Right cardiac atrium (tissue), 5 donors: ENCODE measurements at places on chromosomes 5 and 9. TPM values are rescaled to one million over a fixed set of nuclear protein-coding genes. Genes with fewer than 3 reads are reported as not detected.

DNA sequence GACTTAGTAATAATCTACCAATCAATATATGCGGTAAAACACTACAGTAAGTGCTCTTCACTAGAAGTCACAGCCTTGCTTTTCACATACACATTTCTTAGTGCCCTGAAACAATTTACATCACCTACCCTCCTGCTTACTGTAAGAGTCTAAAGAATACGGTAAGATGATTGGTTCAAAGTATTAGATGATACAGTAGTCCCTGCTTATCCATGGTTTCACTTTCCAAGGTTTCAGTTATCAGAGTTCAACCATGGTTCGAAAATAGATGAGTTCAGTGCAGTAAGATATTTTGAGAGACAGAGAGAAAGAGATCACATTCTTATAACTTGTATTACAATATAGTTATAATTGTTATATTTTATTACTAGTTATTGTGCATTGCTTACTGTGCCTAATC is 83.0 kb downstream of the CPLANE1 start:
- no peak for DNase-seq

DNA sequence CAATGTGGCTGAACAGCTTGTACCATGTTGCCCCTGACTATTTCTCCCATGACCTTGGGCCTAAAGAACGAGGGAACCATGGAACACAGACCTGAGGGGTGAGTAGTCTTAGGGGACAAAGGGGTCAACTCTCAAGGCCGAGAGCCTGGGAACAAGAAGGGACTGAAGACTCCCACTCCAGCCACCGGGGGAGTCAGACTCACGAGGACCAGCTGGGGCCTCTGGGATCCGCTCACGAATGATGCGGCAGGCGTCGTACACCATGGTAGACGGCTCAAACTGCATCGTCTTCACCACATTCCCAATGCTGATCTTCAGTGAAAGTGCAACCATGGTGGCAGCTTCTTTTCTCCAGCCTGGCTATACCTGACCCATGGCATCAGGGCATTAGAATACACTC is 6.6 kb downstream of the TLN1 start:
- DNase-seq = no peak

The TMOD1 gene
- 177 TPM for total RNA-seq

- no peak for DNase-seq
Measured at GRCh38 chr9:104915049-104915448, 12.9 kb downstream of the ABCA1 start.

DNA sequence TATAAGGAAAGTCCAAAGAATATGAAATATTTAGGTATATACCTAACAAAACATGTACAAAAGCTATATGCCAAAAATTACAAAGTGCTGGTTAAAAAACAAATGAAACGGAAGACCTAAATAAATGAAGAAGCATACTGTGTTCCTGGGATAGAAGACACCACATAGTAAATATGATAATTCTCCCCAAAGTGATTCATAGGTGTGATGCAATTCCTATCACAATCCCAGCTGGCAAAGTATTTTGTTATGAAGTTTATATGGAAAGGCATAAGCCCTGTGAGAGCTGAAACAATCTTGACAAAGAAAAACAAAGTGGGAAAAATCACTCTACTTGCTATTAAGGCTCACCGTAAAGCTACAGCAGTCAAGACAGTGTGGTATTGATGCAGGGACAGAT is 2.6 kb upstream of the SMIM23 start:
- DNase-seq = no peak

The ANXA2R gene
- total RNA-seq = 0.95 TPM

The NKD2 gene
- total RNA-seq = 8.6 TPM

The EDIL3 gene
- total RNA-seq = 3.2 TPM

DNA sequence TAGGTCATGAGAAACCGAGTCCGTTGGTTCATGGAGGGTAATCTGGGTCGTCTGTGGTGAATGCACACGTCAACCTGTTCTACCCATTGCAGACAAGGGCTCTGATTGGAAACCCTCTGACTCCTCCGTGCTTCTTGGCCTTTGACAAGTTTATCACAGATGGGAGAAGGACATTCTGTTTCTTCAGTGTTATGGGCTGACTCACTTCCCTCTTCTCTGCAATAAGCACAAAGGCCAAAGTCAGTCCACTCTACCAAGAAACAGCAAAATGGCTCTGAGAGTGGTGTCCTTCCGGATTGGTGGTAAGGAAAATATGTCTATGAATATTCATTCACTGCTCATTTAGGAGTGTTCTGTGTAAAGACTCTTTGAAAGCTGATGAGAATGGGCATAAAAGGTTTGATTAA is 89.3 kb downstream of the FEM1C start:
- no peak for DNase-seq

The FREM1 gene
- 6.7 TPM for total RNA-seq

GRCh38 chr9:20611691-20612287 is 10.5 kb downstream of the MLLT3 start:
- no peak for DNase-seq

The WDR5 gene
- total RNA-seq = 15.4 TPM

GRCh38 chr9:98667005-98667640 is 41.6 kb downstream of the GABBR2 start:
- no peak for DNase-seq

The ELP1 gene
- total RNA-seq = 22.1 TPM

The DAPK1 gene
- 18.5 TPM for total RNA-seq

DNA sequence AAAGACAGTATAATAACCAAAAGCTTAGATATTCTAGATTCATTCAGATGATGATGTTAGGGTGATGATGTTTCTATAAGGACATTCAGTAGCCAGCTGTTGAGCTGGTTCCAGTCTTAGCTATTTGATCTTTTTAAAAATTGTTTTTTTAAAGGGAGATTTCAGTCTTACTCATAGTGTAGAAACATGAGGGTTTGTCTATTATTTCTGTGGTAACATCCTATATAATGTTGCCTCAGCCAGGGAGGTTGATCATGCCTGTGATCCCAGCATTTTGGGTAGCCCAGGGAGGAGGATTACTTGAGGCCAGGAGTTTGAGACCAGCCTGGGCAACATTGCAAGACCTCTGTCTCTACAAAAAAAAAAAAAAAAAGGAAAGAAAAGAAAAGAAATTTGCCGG is 167.8 kb downstream of the DOCK2 start:
- no peak for DNase-seq

The KIF4B gene
- total RNA-seq = not detected

- DNase-seq = no peak
Measured at GRCh38 chr5:77301447-77301883, 91.0 kb downstream of the PDE8B start.

DNA sequence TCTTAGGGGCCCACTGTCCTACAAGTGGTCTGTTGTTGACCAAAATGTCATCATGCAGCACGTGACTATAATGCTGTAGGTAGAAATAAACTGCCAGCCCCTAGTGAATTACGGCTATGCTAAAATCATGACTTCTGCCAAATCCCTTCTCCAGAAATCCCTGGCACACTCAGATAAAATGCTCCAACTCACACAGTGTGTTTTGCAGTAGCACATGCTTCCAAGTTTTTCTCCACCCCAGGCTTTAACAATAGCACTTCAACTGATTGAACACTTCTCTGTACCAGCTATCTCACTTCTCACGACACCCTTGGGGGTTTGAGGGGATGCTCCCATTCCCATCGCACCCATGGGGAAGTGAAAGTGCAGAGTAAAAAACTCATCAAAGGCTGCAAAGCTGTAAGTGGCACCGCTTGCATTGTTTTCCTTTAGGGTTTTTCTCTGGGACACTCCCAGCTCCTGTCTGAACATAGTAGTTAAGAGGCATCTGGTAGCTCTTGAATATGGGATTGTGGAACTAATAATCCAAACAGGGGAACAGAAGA is 151.0 kb upstream of the SLC24A2 start:
- no peak for DNase-seq

- DNase-seq = peak; percentile 53
Measured at GRCh38 chr5:74576941-74577456, 63.5 kb downstream of the ENC1 start.

The LCN9 gene
- not detected for total RNA-seq

DNA sequence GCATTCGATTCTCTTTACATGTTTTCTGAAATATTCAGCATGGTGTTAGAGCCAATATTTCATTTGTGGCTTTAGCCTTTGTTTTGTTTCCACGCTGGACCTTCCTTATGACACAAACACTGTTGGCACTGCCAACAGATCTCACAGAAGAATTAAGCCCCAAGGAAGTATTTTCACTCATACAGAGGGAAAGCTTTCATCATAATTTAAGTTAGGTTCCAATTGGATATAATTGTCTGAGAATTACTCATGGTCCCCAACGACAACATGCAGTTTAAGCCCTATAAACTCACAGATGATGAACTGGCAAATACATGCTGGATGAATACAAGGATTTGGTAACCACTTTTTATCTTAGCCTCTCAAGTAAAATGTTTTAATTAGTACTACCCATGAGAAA is 259.5 kb downstream of the EBF1 start:
- DNase-seq = no peak

DNA sequence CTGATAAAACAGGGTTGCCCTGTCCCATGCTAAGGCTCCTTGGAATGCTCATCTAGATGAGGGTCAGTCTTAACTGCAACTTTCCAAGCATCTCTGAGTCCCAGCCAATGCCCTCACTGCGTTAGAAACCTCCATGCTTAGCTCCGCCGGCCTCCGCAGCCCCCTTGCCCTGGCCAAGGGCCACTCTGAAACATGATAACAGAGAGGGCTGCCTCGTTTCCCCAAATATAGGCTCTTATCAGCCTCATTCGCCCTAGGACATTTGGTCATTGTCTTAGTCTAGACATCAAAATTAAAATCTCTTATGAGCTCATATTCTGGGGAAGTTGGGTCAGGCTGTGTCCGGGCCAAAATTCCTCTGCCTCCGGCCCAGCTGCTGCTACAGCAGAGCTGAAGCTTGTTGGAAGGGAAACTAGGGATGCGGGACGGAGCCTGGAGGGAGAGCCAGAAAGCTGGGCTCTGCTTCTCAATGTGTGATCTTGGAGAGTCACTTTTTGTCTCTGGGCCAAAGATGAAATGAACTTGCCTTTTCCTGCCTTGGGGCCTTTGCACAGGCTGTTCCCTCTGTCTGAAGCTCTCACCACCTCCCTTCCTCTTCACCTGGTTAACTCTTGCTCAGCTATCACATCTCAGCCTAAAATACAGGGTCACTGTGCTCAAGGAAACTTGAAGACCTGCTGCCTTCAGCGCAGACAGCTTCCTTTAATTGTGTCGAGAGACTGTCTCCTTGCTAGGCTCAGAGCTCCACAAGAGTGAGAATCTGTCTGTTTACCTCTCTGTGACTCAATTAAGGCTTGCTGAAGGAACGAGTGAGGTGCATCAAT is 191.3 kb downstream of the RGS3 start:
- DNase-seq = peak; percentile 90

The ZNF474 gene
- not detected for total RNA-seq

DNA sequence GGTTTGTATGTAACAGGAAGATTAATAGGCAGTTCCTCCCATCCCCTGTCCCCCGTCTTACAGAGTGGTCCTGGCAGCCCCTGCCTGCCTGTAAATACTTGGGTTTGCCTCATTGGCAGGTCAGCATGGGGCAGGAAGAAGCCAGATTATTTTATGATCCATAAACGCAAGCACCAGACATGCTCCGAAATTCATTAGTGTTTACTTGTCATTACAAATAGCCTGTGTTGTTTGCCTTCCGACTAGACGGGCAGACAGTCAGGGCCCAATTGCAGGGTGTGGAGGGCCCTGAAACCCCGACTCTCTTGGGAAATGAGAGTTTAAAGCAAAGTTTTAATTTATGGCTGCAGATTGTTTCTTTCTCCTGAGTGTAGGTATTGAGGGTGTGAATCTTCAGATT is 97.2 kb downstream of the RALGPS1 start:
- no peak for DNase-seq

The ABLIM3 gene
- total RNA-seq = 163 TPM

GRCh38 chr5:134561871-134562296 is 36.4 kb downstream of the JADE2 start:
- DNase-seq = peak; percentile 80

DNA sequence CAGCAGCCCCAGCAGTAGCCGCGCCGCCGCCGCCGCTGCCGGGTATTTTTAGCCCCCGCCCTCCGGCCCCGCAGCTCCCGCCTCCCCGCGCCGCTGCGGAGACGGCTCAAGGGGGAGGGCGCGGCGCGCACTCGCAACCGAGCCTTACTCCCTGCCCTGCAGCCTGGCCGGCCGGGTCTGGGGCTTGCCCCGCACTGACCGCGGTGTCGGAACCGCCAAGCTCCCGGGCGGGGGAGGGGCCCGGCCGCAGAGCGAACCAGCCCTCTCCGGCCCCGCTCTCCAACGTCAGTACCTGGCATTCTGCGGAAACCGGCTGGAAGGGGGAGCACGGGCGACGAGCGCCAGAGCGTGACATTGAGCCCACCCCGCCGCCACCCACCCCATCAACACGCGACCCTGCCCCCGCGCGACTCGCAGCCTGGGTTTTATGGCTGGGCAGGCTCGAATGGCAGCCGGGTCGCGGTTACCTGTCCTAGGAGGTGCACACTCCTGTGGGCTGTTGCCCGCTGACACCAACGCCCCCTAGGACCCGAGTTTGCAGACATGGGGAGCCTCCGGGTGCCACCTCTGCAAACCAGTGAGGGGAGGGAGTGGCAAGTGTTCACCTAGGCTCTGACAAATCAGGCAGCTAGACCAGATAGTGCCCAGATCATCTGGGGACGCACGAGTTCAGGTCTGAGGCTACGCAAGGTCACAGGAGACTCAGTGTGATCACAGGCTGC is at the start of gene ACSL6:
Gene ACSL6, minus strand, starts transcription at position 37 of the 722 bp plus-strand sequence. CDS start 105 bp downstream, outside the sequence.
- peak; percentile 28 for DNase-seq

DNA sequence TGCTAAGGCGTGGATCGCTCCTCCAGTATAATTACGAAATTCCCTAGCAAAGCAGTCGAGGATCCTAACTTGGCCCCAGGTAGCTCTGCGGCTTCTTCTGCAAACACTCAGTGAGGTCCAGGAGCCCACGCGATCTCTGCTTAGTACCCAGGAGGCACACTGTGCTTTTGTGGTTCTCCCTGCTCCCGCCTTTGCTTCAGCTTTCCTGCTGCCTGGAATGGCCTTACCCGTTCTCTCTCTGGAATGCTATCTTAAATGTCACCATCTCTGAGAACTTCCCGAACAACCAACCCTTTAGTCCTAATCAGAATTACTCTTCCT is 639 bp downstream of the INVS start:
- peak; percentile 33 for DNase-seq

GRCh38 chr9:2681981-2682380 is 35.3 kb upstream of the KCNV2 start:
- DNase-seq = no peak

The PCDHGB7 gene
- total RNA-seq = 10.6 TPM

GRCh38 chr9:84397822-84398221 is 57.3 kb upstream of the SLC28A3 start:
- DNase-seq = no peak

- no peak for DNase-seq
Measured at GRCh38 chr5:168047043-168047668, 244.3 kb upstream of the WWC1 start.

The FOXI1 gene
- total RNA-seq = not detected

The GARNL3 gene
- 16.4 TPM for total RNA-seq

- no peak for DNase-seq
Measured at GRCh38 chr5:150637245-150638052, 3.0 kb upstream of the SYNPO start.

DNA sequence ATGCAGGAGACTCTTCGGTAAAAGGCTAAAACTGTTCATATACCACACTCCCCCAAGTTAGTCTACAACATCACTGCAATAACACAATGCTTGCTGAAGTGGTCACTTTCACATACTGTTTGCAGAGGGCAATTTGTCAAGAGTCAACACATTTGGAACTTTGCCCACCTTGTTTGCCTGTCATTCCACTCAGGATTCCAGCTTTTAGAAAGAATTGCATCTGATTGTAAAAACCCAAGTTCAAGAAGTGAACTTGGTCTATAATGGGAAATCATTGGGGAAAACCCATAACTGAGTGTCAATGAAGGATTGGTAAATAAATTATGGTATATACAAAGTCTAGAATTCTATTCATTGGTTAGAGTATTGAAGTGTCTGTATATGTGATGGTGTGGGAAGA is 120.5 kb downstream of the GADD45G start:
- DNase-seq = no peak
